ENCODE measurements at places on chromosomes 5 and 9.

- no peak for DNase-seq
Observed at GRCh38 chr5:44454002-44454401, 64.8 kb upstream of the FGF10 start.

- DNase-seq = no peak
Observed at GRCh38 chr5:83368319-83368718, 103.2 kb upstream of the VCAN start.

DNA sequence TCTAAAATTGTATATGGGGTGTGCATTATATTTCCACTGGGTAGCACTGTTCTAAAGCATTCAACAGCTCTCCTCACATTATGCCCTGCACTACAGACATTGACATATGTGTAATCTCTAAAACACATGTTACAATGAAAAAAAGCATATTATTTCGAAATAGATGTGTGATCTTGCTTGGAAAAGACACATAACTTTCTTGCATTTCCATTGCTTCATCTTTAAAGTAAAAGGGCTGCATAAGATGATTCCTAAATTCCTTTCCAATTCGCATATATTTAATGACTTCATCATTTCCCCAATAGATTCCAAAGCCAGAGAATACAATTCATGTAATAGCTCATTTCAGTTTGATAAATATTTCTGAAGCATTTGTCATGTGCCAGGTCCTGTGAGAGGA lies 566.9 kb downstream of the PDE4D start:
- DNase-seq = no peak

DNA sequence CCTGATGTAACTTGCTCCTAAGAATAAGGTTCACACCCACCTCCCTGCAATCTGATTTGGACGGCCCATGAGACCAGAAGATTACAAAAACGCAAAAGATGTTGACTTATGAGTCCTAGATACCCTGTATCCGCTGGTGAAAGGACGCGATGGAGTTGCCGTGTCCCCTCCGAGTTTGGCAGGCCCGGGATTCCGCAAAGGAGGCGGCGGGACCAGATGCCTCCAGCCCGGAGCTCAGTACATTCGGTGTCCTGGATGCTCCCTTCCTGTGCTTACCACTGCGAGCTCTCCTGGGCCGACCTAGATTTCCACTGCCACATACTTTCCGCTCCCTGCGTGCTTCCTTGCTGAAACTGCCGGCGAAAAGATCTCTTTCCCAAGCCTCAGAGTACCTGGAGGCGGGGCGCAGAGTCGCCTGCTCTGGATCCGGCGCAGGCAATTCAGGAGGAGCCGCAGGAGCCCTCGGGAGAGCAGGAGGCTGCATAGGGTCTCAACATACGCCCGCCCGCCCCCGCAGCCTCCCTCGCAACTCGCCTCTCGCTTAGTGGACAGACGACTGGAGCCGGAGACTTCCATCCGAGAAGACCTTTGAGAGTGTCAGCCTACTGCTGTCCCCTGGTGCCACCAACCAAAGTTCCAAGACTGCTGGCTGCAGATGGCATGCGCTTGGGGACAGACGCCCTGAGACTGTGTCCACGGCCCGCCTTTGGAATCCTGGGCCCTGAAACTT lies 39.8 kb downstream of the ANXA2R start:
- no peak for DNase-seq

GRCh38 chr5:112604732-112605630 lies 132.7 kb upstream of the APC start:
- DNase-seq = no peak

GRCh38 chr9:123639743-123640142 lies 283.7 kb downstream of the CRB2 start:
- DNase-seq = no peak

DNA sequence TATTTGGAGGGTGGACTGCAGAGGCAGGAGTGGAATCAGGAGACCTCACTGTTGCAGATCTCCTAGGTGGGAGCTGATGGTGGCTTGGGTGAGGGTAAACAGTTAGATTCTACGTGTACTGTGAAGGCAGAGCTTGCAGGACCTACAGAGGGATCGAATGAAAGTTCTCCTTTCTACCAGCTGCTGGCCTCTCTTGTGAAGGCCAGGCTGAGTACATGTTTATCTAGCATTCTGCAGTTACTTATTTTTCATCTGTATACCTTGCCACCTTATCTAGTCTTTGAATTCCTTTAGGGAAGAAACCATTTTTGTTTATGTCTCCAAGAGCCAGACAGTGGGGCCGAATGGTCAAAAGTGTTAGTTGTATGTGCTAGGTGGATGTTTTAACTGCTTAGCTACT lies 57.6 kb downstream of the PTTG1 start:
- DNase-seq = no peak

DNA sequence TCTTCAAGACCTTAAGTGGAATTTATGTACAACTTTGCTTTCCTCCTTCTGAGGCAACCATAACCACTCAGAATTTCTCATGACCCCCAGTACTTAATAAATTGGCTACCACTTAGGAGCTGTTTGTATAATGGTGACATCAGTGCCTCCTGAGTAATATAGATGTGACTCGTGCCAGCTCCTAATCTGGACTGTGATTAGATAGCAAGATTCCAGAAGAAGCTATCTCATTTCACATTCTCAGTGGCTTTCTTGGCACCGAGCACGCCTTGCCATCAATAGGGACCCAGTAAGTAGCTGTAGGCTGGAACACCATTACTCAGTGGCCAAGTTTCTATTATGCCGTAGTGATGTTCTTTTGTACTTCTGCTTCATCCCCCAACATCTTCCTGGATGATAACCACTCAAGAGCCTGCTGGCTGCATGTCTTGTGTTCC lies 228.8 kb downstream of the CD180 start:
- no peak for DNase-seq

- no peak for DNase-seq
Observed at GRCh38 chr9:127975376-127976315, 5.1 kb downstream of the EEIG1 start.

DNA sequence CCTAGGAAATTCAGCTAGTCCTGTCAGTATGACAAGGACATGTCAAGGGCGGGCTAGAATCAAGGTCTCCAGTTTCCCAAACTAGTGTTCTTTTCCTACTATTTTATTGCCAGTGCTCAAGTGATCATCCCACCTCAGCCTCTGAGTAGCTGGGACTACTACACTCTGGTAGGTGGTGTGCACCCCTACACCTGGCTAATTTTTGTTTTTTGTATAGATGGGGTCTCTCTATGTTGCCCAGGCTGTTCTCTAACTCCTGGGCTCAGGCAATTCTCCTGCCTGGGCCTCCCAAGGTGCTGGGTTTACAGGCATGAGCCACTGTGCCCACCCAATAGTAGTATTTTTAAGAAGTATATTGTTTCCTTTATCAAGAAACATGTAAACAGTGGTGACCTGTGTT lies 54.0 kb downstream of the C9orf85 start:
- no peak for DNase-seq

- no peak for DNase-seq
Observed at GRCh38 chr5:126445502-126446174, 22.4 kb downstream of the GRAMD2B start.

DNA sequence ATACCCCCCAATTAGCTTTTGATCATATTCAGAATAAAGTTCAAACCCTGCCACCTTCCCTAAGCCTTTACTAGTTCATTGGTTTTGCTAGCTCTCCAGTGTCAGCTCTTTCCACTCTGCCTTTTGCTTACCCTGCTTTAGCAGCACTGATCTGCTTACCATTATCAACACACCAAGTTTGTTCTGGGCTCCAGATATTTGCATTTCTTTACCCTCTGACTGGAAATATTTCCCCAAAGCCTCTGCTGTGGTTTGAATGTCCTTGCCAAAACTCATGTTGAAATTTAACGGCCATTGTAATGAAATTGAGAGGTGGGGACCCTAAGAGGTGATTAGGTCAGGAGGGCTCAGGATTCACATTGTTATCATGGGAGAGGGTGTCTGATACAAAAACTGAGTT lies 99.5 kb downstream of the GCNT1 start:
- DNase-seq = no peak

DNA sequence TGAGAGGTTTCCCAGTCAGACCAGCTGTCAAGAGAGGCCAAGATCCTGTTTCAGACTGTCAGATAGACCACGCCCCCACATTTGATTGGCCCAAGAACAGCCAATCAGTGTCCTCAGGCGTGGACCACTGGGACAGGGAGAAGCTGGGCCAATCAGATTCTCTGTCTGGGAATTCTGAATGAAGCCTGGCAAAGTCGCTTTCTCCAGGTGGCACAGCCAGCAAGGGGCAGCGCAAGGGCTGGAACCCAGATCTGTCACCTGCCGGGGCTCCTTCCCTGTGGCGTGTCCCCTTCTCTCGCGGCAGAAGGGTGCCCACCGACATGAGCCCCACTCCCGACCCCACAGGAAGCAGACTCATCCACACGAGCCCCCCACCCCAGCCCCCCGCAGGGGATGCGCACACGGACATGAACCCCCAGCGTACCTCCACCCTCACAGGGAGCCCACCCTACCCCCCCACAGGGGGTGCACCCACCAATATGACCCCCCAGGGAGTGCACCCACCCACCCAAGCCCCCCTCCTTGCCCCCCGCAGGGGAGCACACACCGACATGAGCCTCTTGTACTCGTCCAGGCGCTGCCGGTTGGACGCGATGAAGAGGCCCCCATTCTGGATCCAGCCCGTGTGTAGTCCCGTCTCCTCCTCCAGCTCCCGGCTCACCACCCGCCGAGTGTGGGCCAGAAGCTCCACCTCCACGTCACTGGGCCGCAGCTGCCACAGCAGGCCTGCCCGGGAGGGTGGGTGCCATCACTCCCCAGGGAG lies 6.1 kb downstream of the SARDH start:
- no peak for DNase-seq

GRCh38 chr5:165057145-165057544 lies 1551.7 kb downstream of the MAT2B start:
- DNase-seq = no peak

- DNase-seq = no peak
Observed at GRCh38 chr9:95171001-95171400, 146.5 kb downstream of the FANCC start.

- no peak for DNase-seq
Observed at GRCh38 chr5:55141945-55142690, 17.9 kb upstream of the GPX8 start.

GRCh38 chr5:34530637-34531036 lies 125.5 kb upstream of the RAI14 start:
- DNase-seq = no peak

- no peak for DNase-seq
Observed at GRCh38 chr9:79489261-79490000, 82.3 kb upstream of the TLE4 start.

- no peak for DNase-seq
Observed at GRCh38 chr9:91935805-91936514, 14.1 kb downstream of the ROR2 start.

GRCh38 chr5:17785774-17786173 lies 151.5 kb downstream of the TAF11L14 start:
- DNase-seq = no peak

- DNase-seq = no peak
Observed at GRCh38 chr5:148843510-148844318, 17.3 kb downstream of the ADRB2 start.

DNA sequence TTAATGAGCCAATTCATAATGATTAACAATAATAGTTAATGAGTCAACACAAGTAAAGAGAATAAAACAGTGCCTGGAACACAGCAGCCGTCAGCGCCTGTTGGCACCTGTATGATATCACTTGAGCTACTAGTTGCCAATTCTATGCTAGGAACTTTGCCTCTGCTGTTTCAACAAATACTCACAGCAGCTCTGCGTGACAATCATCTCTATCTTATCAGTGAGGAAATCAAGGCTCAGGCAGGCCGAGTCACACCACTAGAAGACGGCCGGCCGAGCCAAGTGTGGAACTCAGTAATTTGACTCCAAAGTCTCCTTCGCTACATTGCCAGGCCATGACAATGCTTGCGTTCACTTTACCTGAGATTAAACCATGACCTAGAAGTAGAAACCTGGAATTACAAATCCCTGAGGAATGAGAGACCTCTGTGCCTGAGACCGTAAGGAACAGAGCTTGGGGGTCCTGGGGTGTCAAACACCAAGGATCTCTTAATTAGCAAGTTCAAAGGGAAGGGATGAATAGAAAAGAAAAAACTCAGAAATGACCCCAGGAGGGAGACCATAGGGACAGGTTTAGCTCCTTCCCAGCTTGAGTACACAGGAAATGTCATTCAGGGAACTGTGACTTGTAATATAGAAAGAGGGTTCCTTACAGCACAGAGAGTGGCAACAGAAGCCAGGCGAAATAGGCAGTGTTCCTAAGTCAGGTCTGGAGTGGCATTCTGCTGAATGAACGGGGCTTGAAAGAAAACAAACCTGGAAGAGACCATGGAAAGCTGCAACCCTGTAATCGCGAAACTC lies 109.1 kb downstream of the SUSD1 start:
- no peak for DNase-seq

- DNase-seq = no peak
Observed at GRCh38 chr9:110700953-110701352, 32.4 kb downstream of the MUSK start.

GRCh38 chr5:42157215-42157614 lies 232.1 kb downstream of the FBXO4 start:
- DNase-seq = no peak

GRCh38 chr9:82034956-82035731 lies 46.6 kb downstream of the SPATA31D1 start:
- no peak for DNase-seq

GRCh38 chr9:72577212-72577753 lies 55.9 kb downstream of the TMC1 start:
- DNase-seq = peak; percentile 40

DNA sequence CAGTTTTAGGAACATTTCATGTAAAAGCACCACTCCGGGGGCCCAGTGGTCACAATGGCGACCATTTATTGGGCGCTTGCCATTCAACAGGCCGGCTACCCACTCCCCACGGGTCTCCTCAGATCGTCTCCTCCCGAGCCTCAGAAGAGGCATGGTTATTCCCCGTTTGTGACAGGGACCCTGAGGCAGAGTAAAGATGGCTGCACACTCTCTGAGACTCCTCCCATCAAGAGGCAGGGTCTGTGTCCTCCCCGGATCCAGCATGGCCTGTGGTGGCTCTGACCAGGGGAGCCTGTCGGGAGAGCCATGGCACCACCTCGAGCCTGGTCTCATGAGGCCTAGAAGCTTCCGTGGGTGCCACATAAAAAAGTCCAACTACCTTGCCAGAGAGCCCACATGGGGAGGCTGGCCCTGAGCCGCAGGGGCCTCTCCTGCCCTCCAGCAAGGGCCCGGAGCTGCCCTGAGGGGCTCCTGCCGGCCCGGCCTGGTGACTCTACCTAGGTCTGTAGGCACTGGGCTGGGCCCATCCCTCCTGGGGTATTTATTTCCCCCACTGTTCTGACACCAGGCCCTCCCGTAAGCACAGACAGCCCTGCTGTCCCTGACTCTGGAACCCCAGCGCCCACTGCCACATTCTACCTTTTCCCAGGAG lies 90.8 kb downstream of the VAV2 start:
- DNase-seq = no peak

- DNase-seq = no peak
Observed at GRCh38 chr9:89814340-89815040, 209.7 kb downstream of the GADD45G start.

- no peak for DNase-seq
Observed at GRCh38 chr5:10069637-10070313, 179.9 kb downstream of the ATPSCKMT start.

DNA sequence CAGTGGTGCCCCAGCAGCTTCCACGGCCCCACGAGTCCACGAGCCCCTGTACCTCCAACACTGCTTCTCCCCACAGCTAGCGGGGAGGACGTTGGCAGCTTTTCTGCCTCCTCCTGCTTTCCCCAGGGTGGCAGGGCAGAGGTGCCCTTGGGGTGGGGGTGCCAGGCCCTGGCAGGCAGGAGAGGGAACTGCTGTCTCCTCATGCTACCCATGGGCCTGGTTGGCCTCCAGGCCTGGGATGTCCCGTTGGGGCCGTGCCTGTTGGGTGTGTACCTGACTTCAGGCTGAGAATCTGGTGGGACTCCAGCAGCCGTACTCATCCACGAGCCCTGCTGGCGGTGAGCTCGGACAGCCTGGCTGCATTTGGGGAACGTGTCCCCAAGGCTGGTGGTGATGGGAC lies 27.3 kb downstream of the RXRA start:
- no peak for DNase-seq

Data from upper lobe of left lung (tissue), 6 donors.